Activated CD8-positive, alpha-beta T cell treated with anti-CD3 and anti-CD28 coated beads for 36 hours (primary cell): ENCODE measurements at places on chromosomes 13 and 19. TPM values are rescaled to one million over a fixed set of nuclear protein-coding genes. Genes with fewer than 3 reads are reported as not detected.

- no peaks in the 10 kb centered on the region for H3K27me3 ChIP-seq
- no peak for DNase-seq
- H3K36me3 ChIP-seq, result no peaks in the 10 kb centered on the region
- H3K4me3 ChIP-seq, result no peak overlapping the region
- H3K4me1 ChIP-seq, result peaks cover 2% of the 10 kb centered on the region
Observed at GRCh38 chr13:73300718-73301425, 242.1 kb downstream of the KLF5 start.

GRCh38 chr13:98853771-98854221, 101.3 kb upstream of the SLC15A1 start:
- H3K36me3 ChIP-seq, result peaks cover 22% of the 10 kb centered on the region
- H3K4me3 ChIP-seq, result no peak overlapping the region
- DNase-seq, result peak; percentile 86
- peaks cover 16% of the 10 kb centered on the region for H3K4me1 ChIP-seq

DNA sequence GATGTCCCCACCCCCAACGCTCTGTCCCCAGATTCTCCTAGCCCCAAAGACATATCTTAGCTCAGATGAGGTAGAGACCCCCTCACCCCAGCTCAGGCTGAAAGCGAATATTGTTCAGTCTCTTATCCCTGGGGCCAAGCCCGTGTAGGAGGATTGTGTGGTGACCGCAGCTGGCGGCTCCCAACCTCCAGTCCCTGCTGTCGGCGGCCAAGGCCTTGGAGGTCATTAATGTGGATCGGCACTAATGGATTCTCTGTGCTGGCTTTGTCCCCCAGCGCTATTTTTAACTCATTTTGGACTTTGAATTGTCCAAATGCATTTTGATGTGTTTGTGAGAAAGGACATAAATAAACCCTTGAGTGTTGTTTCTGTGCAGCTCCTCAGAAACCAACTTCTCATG, 124.2 kb downstream of the UQCRFS1 start:
- no peak for DNase-seq
- peaks cover 4% of the 10 kb centered on the region for H3K27me3 ChIP-seq
- no peak overlapping the region for H3K27ac ChIP-seq
- no peak overlapping the region for H3K4me3 ChIP-seq

DNA sequence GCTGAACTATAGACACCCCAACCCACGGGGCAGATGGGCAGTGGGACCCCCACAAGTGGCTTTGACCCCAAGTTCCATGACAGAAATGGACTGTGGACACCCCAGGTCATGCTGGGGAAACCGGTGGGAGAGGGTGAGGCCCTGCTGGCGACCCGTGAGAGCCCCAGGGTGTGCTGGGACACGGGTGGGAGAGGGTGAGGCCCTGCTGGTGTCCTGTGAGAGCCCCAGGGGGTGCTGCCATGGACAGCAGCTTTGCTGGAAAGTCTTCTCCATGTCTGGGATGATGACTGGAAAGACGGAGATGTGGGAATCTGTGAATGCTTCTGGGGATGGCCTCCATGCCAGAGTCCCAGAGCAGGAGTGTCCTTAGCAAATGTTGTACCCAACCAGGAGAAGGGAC, 148.4 kb downstream of the URI1 start:
- H3K27me3 ChIP-seq, result no peaks in the 10 kb centered on the region
- no peak overlapping the region for H3K4me3 ChIP-seq
- no peak overlapping the region for H3K27ac ChIP-seq
- no peaks in the 10 kb centered on the region for H3K4me1 ChIP-seq
- H3K36me3 ChIP-seq, result no peaks in the 10 kb centered on the region

DNA sequence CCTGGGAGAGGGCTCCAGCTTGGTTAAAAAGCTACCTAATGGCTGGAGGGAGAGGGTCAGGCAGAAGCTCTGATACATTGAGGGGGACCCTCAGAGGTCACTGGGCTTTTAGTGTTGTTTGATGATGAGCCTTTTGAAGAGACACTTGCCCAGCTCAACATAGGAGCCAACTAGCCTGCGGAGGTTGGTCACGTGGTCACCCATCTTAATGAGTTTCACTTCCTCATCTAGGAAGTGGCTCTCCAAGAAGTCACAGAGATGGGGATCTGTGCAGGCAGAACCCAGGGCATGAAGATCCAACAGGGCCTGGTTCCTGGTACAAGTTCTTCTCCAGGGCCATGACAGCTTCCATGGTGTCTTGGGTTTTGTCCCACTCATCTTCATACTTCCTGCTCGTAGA, 33.4 kb downstream of the IPO5 start:
- no peaks in the 10 kb centered on the region for H3K27me3 ChIP-seq
- peaks cover 11% of the 10 kb centered on the region for H3K4me1 ChIP-seq
- no peak for DNase-seq
- H3K4me3 ChIP-seq, result no peak overlapping the region
- H3K36me3 ChIP-seq, result peaks cover 42% of the 10 kb centered on the region
- no peak overlapping the region for H3K27ac ChIP-seq

GRCh38 chr13:109737046-109737573, 49.3 kb downstream of the IRS2 start:
- no peak overlapping the region for H3K27ac ChIP-seq
- peaks cover 2% of the 10 kb centered on the region for H3K36me3 ChIP-seq
- DNase-seq, result no peak
- H3K4me3 ChIP-seq, result no peak overlapping the region
- peaks cover 4% of the 10 kb centered on the region for H3K27me3 ChIP-seq

DNA sequence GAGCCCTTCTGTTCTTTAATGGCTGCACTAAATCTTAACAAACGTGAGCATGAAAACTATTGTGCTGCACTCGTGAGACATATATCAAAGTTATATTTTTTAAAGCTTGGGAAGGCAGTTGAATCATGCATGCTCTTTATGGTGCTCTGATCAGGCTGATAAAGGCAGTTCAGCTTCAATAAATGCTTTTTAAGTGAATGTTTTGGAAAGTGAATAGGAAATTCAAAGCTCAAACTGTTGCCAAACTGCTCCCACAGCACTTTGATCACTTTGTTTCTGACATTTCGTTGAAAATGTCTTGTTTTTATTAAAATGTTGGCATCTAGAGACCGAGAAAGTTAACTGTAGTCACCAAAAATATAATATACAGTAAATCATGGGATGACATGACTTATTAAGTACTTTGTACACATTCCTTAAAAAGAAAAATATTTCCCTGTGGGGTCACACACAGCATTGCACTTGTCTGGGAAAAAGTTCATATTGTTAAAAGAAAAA, 625.7 kb upstream of the PCDH9 start:
- no peak overlapping the region for H3K27ac ChIP-seq
- no peak for DNase-seq
- H3K4me3 ChIP-seq, result no peak overlapping the region
- H3K36me3 ChIP-seq, result no peaks in the 10 kb centered on the region
- no peaks in the 10 kb centered on the region for H3K27me3 ChIP-seq

DNA sequence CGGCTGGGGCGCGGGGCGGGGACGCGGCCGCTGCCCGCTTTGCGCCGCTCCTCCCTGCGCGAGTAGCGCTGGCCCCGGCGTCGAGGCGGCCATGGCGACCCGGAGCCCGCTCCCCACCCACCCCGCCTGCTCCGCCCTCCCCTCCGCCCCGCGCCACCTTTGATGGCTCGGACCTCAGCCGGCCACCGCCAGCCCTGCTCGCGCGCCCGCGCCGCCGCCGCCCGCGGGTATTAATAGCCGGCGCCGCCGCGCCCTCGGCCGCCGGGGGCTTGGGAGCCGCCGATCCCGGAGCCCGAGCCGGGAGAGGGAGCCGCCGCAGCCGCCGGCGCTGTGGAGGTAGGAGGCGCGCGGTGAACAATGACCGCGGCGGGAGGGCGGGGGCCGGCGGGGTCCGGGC, 261 bp downstream of the FARP1 start:
- H3K4me1 ChIP-seq, result peaks cover 3% of the 10 kb centered on the region
- H3K27me3 ChIP-seq, result peaks cover 50% of the 10 kb centered on the region
- no peak for DNase-seq
- H3K36me3 ChIP-seq, result no peaks in the 10 kb centered on the region
- no peak overlapping the region for H3K4me3 ChIP-seq
- H3K27ac ChIP-seq, result no peak overlapping the region

The FGF21 gene
- not detected for total RNA-seq

The LRRC25 gene
- total RNA-seq, result not detected

The GNG8 gene
- 33.0 TPM for total RNA-seq

The OR4F17 gene
- total RNA-seq, result not detected
